Activated CD4-positive, alpha-beta T cell treated with anti-CD3 and anti-CD28 coated beads, Interleukin-2, amount 50 U/mL, for 48 hours (primary cell): ENCODE measurements at places on chromosomes 12 and 14.

DNA sequence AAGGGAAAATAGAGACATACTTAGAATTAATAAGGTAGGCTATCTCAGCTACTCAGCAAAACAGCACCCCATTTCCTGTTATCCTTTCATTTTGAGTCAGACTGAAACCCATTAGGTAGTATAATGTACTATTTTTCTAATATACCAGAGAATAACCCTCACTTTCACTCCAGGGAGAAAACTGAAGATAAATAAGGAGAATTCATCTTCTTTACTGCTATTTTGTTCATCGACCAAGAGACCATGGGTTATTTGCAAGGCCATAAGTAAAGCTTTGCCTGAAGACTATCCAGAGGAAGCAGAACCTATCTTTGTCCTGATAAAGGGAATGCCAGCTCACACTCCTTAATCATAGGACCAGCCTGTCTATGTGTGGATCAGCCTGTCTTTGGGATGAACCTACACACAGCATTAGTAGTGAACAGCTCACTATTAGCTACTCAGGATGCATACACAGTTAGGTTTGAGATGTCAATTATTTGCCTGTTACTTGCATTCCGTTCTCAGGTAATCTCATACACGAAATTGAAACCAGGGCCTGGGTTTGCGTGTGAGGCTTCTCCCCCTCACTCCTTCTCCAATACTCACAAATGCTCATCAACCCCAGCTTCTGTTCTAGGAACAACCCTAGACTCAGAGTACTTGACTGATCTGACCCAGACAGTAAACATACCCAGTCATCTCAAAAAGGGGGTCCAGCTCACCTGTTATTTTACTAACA, 124.4 kb downstream of the DAD1 start:
- DNase-seq: no peak

- no peak for DNase-seq
Measured at GRCh38 chr14:44897845-44898151, 63.9 kb downstream of the KLHL28 start.

- no peak for DNase-seq
Measured at GRCh38 chr14:89336338-89336737, 80.7 kb downstream of the FOXN3 start.

- no peak for DNase-seq
Measured at GRCh38 chr12:92278378-92278828, 132.8 kb upstream of the BTG1 start.

GRCh38 chr12:103824845-103825244, 16.2 kb downstream of the NT5DC3 start:
- no peak for DNase-seq

GRCh38 chr14:24889843-24890242, 160.1 kb downstream of the STXBP6 start:
- no peak for DNase-seq

GRCh38 chr14:49505041-49505766, 81.0 kb downstream of the RPS29 start:
- no peak for DNase-seq

- DNase-seq: no peak
Measured at GRCh38 chr14:73524493-73524892, 12.4 kb upstream of the ACOT1 start.

GRCh38 chr12:104570174-104570907, 113.6 kb downstream of the CHST11 start:
- DNase-seq: no peak

- DNase-seq: no peak
Measured at GRCh38 chr12:121131941-121132341, 735 bp upstream of the P2RX7 start.

GRCh38 chr12:6810758-6811157, 10.9 kb upstream of the GPR162 start:
- DNase-seq: no peak

DNA sequence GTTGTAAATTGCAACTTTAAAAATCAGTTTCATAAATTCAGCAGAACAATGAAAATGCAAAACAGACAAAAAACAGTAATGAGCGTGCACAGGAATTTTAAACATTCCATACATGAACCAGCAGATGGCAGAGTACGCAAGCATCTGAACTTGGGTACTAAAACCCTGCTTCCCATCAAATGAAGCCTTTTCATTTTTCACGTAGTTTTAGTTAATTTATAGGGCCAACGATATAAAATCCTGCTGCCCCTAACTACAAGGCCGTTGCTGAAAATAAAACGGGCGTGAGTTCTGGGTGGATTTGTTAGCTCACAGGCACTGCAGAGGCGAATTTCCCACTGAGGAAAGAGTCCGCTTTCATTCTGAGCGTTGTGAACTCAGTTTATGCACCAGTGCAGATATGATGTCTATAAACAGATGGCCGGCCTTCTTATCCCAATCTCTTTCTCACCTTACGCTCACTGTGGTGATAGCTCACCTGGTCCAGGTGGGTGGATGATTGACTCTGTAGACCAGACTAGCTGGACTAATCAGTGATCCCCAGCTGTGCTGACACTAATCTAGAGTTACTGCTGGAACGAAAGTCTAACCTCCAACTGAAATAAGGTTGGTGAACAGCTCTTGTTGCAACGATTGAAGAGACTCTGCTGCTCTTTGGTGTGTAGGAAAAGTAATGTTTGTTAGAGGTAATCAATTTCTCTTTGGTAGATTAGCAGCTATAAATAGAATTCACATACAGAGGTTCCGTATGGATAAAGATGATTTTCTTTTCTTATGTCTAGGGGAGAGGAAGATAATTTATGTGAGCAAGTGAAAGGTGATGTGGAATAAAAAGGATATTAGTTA, 89.2 kb downstream of the PDZRN4 start:
- no peak for DNase-seq

DNA sequence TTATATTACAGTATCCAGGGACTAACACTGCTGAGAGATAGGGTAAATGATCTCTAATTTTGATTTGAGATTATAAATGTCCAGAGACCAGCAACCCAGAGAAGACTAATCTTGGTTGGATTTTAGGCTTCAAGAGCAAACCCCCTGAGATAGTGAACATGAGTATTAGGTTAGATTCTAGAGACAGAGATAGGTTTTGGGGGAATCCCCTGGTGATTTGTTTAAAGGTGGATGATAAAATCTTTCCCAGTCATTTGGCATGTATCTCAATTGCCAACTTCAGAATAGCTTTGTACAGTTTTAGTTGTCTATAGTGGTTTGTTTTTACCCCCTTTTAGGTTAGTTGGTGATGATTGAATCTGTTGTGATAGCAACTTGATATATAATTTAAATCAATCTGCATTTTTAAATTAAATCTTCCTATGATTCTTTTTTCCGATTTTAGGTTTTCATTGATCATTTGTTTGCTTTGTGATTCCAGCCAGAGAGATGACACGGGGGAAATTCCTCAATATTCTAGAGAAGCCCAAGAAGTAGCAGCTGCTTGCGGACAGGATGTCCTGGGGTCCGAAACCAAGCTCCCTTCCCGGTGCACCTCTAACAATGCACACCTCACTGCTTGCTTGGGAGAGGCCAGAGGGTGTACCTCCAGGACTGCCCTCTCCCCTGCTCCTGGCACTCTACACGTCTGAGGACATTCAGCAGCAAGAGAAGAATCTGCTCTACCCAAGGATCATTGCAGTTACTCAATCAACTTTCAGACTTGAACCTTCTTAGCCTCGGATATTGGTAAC, 40.6 kb upstream of the VSX2 start:
- DNase-seq: no peak

GRCh38 chr14:95545515-95546168, 10.8 kb downstream of the GLRX5 start:
- DNase-seq: no peak

DNA sequence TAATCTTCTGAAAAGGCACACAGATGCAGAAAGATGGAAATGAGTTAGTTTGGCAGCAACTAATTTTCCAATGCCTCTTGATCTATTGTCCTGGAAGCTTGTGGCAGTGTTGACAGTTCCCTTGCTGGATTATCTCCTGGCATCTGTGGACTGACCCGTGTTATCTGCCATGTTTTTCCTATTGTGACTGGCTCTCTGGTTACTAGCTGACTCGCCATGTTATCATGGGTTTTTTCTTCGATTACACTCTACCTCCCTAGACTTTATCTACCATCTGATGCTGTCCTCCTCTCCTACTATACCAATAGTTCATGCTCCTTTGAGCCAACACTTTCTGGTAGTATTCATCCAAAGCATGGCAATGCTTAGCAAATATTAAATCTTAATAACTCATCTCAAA, 63.3 kb upstream of the FLRT2 start:
- DNase-seq: no peak
